ENCODE measurements at places on chromosomes 3 and 15. TPM values are rescaled to one million over a fixed set of nuclear protein-coding genes. Genes with fewer than 3 reads are reported as not detected.

Gene TMIE
- 0.72 TPM for total RNA-seq

Gene WNT5A
- 7.4 TPM for total RNA-seq

Gene PGBD4
- 1.1 TPM for total RNA-seq

Gene DHX36
- total RNA-seq: 37.0 TPM

GRCh38 chr3:42681361-42682038 is 3.8 kb upstream of the KLHL40 start:
- no peaks in the 10 kb centered on the region for H3K27me3 ChIP-seq
- DNase-seq: no peak
- H3K4me3 ChIP-seq: no peak overlapping the region
- peaks cover 18% of the 10 kb centered on the region for H3K4me1 ChIP-seq

Gene LSMEM2
- 38.2 TPM for total RNA-seq

Gene HRG
- not detected for total RNA-seq

GRCh38 chr3:52186729-52187128 is 11.2 kb upstream of the ALAS1 start:
- H3K4me3 ChIP-seq: no peak overlapping the region
- no peak for DNase-seq
- H3K36me3 ChIP-seq: no peaks in the 10 kb centered on the region

Gene GPX1
- 86.3 TPM for total RNA-seq

Gene SH3BP5
- total RNA-seq: 4.9 TPM

Gene ANKRD63
- not detected for total RNA-seq

Gene ZKSCAN7
- 2.1 TPM for total RNA-seq

DNA sequence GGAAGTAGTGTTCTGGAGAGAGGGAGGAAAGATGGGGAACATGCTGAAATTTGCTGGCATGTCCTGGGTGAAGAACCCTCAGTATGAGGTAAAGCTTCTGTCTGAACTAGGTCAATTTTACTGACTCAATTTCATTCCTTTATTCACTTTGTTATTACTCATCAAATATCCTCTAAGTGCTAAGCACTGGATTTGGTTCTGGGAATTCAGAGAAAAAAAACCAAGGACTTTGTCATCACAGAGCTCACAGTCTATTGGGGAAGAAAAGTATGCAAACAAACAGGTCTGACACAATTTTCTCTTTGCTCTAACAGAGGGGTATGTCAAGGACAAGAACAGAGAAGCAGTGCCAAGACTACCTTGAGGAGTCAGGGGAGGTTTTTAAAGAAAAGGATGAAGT is 68.0 kb downstream of the TFG start:
- H3K4me3 ChIP-seq: no peak overlapping the region
- DNase-seq: no peak
- H3K27me3 ChIP-seq: no peaks in the 10 kb centered on the region
- H3K36me3 ChIP-seq: peaks cover 47% of the 10 kb centered on the region
- H3K4me1 ChIP-seq: no peaks in the 10 kb centered on the region

Gene ZNF385D
- total RNA-seq: 10.8 TPM

- H3K4me1 ChIP-seq: no peaks in the 10 kb centered on the region
- no peaks in the 10 kb centered on the region for H3K36me3 ChIP-seq
- H3K27me3 ChIP-seq: peaks cover 3% of the 10 kb centered on the region
- peak; percentile 3 for DNase-seq
- no peak overlapping the region for H3K27ac ChIP-seq
Measured at GRCh38 chr3:127442506-127442905, 148.0 kb downstream of the TPRA1 start.

GRCh38 chr3:193702967-193703366 is 110.0 kb downstream of the OPA1 start:
- no peak for DNase-seq
- no peaks in the 10 kb centered on the region for H3K4me1 ChIP-seq
- H3K27ac ChIP-seq: no peak overlapping the region
- H3K27me3 ChIP-seq: no peaks in the 10 kb centered on the region
- H3K36me3 ChIP-seq: no peaks in the 10 kb centered on the region
- H3K4me3 ChIP-seq: no peak overlapping the region

GRCh38 chr3:190339130-190339529 is 16.9 kb upstream of the CLDN1 start:
- DNase-seq: no peak
- H3K36me3 ChIP-seq: no peaks in the 10 kb centered on the region
- H3K27me3 ChIP-seq: no peaks in the 10 kb centered on the region
- H3K4me3 ChIP-seq: no peak overlapping the region

Gene HTR3E
- total RNA-seq: not detected

- DNase-seq: no peak
- no peak overlapping the region for H3K4me3 ChIP-seq
- no peaks in the 10 kb centered on the region for H3K27me3 ChIP-seq
- no peaks in the 10 kb centered on the region for H3K36me3 ChIP-seq
Measured at GRCh38 chr3:35785234-35785888, 146.0 kb downstream of the ARPP21 start.

DNA sequence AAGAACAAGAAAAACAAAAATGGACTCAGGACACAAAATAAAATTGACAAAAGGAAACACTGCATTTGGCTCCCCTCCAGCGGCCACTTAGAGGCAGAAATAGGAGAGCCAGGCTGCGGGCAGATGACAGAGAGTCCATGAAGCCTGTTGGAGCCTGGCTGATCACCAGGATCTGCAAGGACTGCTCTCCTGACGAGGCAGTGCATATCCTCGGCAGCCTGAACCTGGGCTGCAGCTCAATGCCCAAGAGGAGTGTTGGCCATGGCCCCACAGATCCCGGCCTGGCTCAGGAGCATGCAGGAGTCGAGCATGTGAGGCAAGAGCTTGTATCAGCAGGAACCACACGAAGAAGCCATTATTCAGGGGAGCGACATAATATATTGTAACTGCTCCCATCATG is 199.8 kb downstream of the STT3B start:
- no peaks in the 10 kb centered on the region for H3K4me1 ChIP-seq
- no peaks in the 10 kb centered on the region for H3K27me3 ChIP-seq
- H3K4me3 ChIP-seq: no peak overlapping the region
- H3K27ac ChIP-seq: no peak overlapping the region
- peak; percentile 62 for DNase-seq

GRCh38 chr3:49805367-49805782 is 2.3 kb downstream of the INKA1 start:
- peak overlapping the region; percentile 96 for H3K4me3 ChIP-seq
- peak overlapping the region; percentile 99 for H3K27ac ChIP-seq
- no peaks in the 10 kb centered on the region for H3K27me3 ChIP-seq

DNA sequence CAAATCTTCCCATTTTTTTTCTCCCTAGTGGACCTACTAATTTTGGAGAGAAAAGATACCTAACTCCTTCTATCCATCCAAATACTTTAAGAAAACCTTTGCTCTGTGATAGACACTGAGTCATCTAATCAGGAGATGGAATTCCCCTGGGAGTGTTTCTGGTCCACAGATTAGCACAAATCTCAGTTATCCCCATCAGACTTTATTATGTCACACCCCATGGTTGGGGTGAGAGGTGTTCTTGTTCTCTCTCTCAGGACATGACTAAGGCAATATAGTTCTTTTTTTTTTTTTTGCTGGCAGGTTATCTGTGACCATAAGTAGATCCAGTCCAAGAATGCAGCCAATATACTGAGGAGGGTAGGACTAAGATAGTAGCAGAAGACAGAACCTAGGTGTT is 15.8 kb downstream of the SLC9A9 start:
- no peak for DNase-seq
- peaks cover 8% of the 10 kb centered on the region for H3K4me1 ChIP-seq
- no peak overlapping the region for H3K4me3 ChIP-seq
- no peaks in the 10 kb centered on the region for H3K27me3 ChIP-seq

DNA sequence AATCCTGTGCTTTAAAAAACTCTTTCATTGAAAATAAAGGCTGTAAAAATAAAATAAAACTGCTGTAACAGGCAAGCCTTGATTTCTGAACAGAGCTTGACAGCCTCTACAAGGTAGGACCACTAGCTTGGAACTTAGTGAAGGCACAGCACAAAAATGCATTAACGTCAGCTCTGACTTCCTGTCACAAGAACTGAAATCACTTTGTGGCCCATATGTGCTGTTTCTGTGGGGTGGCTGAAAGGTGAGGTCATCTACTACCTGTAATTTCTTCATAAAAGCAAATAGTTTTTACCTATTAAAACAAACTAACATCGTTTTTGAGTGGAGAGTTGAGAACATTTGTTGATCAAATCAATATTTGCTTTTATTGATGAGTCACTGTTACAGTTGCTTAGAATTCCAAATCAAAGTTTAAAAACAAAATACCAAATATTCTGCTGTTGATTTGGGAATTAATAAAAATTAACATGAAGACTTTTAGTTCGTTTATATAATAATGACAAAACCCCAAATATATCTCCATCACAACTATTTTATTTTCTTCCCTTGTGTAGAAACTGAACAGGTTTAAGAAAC is 1034.1 kb downstream of the MCTP2 start:
- H3K4me1 ChIP-seq: no peaks in the 10 kb centered on the region
- no peaks in the 10 kb centered on the region for H3K36me3 ChIP-seq
- peak overlapping the region; percentile 7 for H3K27ac ChIP-seq
- no peak for DNase-seq
- H3K27me3 ChIP-seq: no peaks in the 10 kb centered on the region
- no peak overlapping the region for H3K4me3 ChIP-seq

Data from heart left ventricle (tissue), 16 donors.